ENCODE measurements at places on chromosomes 3 and 15. TPM values are rescaled to one million over a fixed set of nuclear protein-coding genes. Genes with fewer than 3 reads are reported as not detected.
A peak's percentile ranks its signal among the peaks of the same experiment; 100 is the strongest.

Gene ISG20
- total RNA-seq = 11.8 TPM

Gene CELF6
- 1.9 TPM for total RNA-seq

Gene GSK3B
- total RNA-seq = 13.5 TPM

Gene C3orf62
- 9.0 TPM for total RNA-seq

Gene HYKK
- 13.6 TPM for total RNA-seq

Gene KY
- total RNA-seq = not detected

Gene KIF15
- 0.82 TPM for total RNA-seq

Gene ACSBG1
- 3.5 TPM for total RNA-seq

Gene ROBO2
- total RNA-seq = not detected

Gene GATM
- total RNA-seq = 23.5 TPM

Gene ERICH6
- total RNA-seq = not detected

Gene MFSD1
- 103 TPM for total RNA-seq

Gene SLC12A1
- total RNA-seq = not detected

- H3K27me3 ChIP-seq = no peaks in the 10 kb centered on the region
- H3K4me3 ChIP-seq = no peak overlapping the region
- H3K27ac ChIP-seq = peak overlapping the region; percentile 58
- DNase-seq = peak; percentile 61
- H3K36me3 ChIP-seq = no peaks in the 10 kb centered on the region
- H3K4me1 ChIP-seq = peaks cover 11% of the 10 kb centered on the region
These were observed 5.5 kb downstream of the SMAD6 start for GRCh38 chr15:66707310-66708082.

DNA sequence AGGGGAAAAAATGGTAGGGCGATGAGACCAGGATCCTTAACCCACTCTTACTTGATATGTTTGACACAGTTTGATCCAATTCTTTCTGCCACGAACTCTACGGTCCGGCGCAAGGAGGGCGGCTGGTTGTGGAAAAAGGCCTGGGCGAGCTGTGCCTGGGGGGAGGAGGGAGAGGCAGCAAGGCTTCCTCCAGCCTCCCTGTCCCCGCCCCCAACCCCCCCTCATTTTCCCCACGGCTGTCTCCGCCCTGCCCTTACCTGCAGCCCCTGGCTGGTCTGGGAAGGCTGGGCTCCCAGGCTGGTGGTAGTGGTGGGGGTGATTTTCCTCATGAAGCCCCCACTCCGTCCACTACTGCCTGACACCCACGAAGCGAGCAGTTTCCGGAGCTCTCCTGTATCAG is 8.0 kb downstream of the CDAN1 start:
- H3K4me3 ChIP-seq = no peak overlapping the region
- no peaks in the 10 kb centered on the region for H3K36me3 ChIP-seq
- H3K27me3 ChIP-seq = no peaks in the 10 kb centered on the region
- DNase-seq = no peak
- H3K27ac ChIP-seq = no peak overlapping the region

DNA sequence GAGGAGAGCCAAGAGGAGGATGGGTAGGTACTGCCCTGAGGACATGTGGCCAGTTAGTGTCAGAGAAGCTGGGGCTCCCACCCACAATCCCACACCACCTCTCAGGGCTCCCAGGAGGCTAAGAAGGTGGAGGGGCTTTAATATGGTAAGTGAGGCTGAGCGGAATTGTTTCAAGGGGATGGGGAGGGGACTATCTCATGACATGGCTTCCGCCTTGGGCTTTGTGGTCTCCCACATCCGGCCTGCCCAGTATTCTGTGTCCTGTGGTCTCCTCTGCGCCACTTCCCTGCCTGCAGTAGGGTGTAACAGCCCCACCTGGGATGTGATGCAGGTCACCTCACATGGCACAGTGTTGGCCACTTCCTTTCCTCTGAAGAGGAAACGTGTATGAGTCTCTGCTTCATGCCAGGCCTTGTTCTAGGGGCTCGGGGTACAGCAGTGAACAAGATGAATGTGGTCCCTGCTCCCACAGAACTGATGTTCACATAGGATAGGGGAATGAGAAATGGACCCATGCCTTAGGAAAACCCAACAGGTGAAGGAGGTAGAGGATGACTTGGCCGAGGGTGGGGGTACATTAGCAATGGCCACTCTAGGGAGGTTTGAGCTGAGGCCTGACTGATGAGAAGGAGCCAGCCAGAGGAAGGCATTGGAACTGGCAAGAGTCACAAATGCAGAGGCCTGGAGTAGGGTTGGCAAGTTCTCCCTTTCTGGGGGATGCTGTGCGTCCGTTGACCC is 3.2 kb downstream of the NEIL1 start:
- no peaks in the 10 kb centered on the region for H3K36me3 ChIP-seq
- H3K27ac ChIP-seq = no peak overlapping the region
- H3K4me3 ChIP-seq = no peak overlapping the region
- H3K27me3 ChIP-seq = no peaks in the 10 kb centered on the region
- H3K4me1 ChIP-seq = peaks cover 6% of the 10 kb centered on the region
- DNase-seq = no peak

- no peaks in the 10 kb centered on the region for H3K27me3 ChIP-seq
- no peaks in the 10 kb centered on the region for H3K36me3 ChIP-seq
- H3K27ac ChIP-seq = no peak overlapping the region
- H3K4me1 ChIP-seq = no peaks in the 10 kb centered on the region
These were observed 3.7 kb downstream of the TMEM42 start for GRCh38 chr3:44865272-44866035.

DNA sequence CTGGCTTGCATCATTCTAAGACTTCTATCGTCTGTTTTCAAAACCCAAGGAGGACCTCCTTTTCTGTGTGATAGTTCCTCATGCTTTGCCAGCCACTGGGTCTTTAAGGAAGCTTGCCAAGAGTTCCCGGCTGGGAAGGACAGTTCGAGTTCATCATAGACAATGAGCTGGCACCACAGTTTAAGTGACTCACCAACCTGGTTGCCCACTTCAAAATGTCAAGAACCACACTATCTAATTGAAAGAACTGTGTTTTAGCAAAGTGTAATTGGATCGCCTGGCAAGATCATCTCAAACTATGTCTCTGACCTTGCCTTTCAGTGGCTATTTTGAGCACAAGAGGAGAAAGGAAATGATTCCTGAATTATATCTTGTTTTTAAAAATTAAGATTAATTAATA is 27.9 kb downstream of the SOX2 start:
- H3K27me3 ChIP-seq = no peaks in the 10 kb centered on the region
- H3K36me3 ChIP-seq = no peaks in the 10 kb centered on the region
- no peaks in the 10 kb centered on the region for H3K4me1 ChIP-seq
- H3K4me3 ChIP-seq = no peak overlapping the region
- DNase-seq = no peak

DNA sequence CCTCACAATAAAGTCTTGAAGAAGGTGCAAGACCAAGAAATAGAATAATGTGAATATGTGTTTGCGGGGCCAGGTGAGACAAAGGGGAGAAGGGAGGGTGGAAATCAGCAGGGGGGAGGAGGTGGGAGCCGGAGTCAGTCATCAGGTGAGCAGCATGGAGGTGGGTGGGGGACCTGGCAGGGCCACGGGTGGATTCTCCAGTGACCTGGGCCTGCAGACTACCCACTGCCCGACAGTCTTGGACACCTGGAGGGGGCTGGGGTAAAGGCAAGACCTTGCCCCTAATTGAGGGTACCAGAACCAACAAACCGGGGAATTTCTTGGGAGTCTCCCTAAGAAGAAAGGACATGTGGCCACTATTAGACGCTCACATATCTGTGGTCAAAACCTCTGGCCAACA is 95.8 kb downstream of the CHSY1 start:
- no peaks in the 10 kb centered on the region for H3K27me3 ChIP-seq
- no peak overlapping the region for H3K27ac ChIP-seq
- no peak for DNase-seq

GRCh38 chr3:123066599-123066895 is 278 bp upstream of the PDIA5 start:
- no peaks in the 10 kb centered on the region for H3K36me3 ChIP-seq
- H3K27ac ChIP-seq = peak overlapping the region; percentile 60
- DNase-seq = no peak
- no peaks in the 10 kb centered on the region for H3K27me3 ChIP-seq
- H3K4me1 ChIP-seq = no peaks in the 10 kb centered on the region

- H3K4me1 ChIP-seq = no peaks in the 10 kb centered on the region
- no peak overlapping the region for H3K4me3 ChIP-seq
- H3K36me3 ChIP-seq = no peaks in the 10 kb centered on the region
- H3K27ac ChIP-seq = no peak overlapping the region
- H3K27me3 ChIP-seq = no peaks in the 10 kb centered on the region
These were observed 60.1 kb downstream of the MGLL start for GRCh38 chr3:127762077-127762786.

GRCh38 chr3:191357909-191358308 is 27.6 kb upstream of the UTS2B start:
- no peak overlapping the region for H3K27ac ChIP-seq
- no peaks in the 10 kb centered on the region for H3K4me1 ChIP-seq
- no peaks in the 10 kb centered on the region for H3K27me3 ChIP-seq
- no peak overlapping the region for H3K4me3 ChIP-seq
- DNase-seq = no peak

- H3K27ac ChIP-seq = no peak overlapping the region
- no peak overlapping the region for H3K4me3 ChIP-seq
- no peaks in the 10 kb centered on the region for H3K36me3 ChIP-seq
- DNase-seq = no peak
These were observed 231.4 kb downstream of the LRRN1 start for GRCh38 chr3:4030624-4031023.

GRCh38 chr3:157844800-157845565 is 261.2 kb downstream of the SHOX2 start:
- no peak overlapping the region for H3K27ac ChIP-seq
- no peaks in the 10 kb centered on the region for H3K4me1 ChIP-seq
- no peak for DNase-seq
- no peaks in the 10 kb centered on the region for H3K27me3 ChIP-seq

GRCh38 chr3:96347289-96347688 is 467.1 kb upstream of the EPHA6 start:
- no peaks in the 10 kb centered on the region for H3K36me3 ChIP-seq
- H3K4me1 ChIP-seq = no peaks in the 10 kb centered on the region
- no peaks in the 10 kb centered on the region for H3K27me3 ChIP-seq
- no peak overlapping the region for H3K27ac ChIP-seq

DNA sequence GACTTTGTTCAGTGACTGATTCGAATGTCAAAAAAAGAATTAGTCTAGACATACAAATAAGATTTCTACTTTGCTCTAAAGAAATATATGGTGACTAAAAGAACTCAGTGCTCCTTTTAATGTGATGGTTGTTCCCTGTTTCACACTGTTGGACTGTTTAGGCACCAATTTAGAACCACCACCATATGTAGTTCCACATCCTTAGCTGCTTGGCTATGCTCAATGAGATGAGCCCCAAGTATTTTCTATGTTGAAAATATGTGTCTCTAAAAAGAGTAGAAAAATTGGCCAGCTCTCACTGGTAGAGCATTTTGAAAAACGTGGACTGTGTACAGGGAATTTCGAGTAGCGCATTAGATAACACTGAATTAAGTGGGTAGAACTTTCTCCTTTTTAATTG is 167.3 kb downstream of the GOLIM4 start:
- no peak for DNase-seq
- H3K4me3 ChIP-seq = no peak overlapping the region
- H3K27me3 ChIP-seq = no peaks in the 10 kb centered on the region
- no peaks in the 10 kb centered on the region for H3K4me1 ChIP-seq

DNA sequence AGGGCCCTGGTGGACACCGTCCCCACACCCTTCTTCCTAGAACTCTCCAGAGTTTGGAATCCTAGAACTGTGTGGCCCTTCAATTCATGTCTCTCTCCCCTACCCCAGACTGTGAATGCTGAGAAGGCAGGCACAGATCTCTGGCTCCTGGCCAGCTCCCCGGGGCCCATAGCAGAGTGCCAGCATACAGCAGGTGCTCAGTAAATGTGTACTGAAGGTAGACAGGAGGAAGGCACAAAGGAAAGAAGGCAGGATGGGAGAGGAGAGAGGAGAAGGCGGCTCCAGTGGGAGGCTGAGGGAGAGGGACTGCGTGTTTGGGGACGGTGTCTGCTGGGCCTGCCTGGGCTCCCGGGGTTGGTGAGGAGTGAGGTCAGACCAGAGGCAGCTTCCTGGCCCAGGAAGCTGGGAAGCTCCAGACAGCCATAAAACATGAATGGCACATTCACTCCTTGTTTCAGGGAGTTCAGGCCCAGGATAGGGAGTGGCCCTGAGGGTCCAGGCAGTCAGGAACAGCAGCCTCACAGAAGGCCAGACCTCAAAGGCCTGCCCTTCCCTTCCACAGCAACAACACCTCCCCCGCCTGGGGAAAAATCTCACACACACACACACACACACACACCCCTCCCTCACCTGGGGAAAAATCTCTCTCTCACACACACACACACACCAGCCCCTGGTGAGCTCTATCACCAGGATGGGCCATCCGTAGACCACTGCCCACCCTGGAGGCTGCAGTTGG is 137.1 kb upstream of the PRR20G start:
- no peak overlapping the region for H3K4me3 ChIP-seq
- peaks cover 3% of the 10 kb centered on the region for H3K27me3 ChIP-seq
- no peaks in the 10 kb centered on the region for H3K36me3 ChIP-seq
- H3K27ac ChIP-seq = no peak overlapping the region

- H3K27ac ChIP-seq = peak overlapping the region; percentile 99
- H3K4me3 ChIP-seq = peak overlapping the region; percentile 83
- H3K36me3 ChIP-seq = no peaks in the 10 kb centered on the region
- no peak for DNase-seq
These were observed 2.5 kb downstream of the FEM1B start for GRCh38 chr15:68279779-68280753.

DNA sequence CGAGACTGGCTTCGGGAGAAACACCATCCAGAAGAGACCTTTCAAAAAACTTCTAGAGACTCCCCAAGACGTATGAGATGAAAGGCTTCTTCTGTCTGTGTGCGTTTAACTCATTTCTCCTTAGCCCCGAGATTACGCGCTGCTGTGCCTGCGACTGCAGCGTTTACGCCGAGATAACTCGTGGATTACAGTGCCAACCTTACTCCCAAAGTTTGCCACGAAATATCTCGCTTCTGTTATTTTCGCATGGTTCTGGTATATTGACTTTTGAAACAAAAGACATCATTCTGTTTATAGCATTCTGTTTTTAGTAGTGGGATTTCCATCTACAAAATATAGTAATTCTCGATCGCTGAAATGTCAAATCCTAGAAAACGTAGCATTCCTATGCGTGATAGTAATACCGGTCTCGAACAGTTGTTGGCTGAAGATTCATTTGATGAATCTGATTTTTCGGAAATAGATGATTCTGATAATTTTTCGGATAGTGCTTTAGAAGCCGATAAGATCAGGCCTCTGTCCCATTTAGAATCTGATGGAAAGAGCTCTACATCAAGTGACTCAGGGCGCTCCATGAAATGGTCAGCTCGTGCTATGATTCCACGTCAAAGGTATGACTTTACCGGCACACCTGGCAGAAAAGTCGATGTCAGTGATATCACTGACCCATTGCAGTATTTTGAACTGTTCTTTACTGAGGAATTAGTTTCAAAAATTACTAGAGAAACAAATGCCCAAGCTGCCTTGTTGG is 467 bp downstream of the PGBD4 start:
- peak overlapping the region; percentile 93 for H3K4me3 ChIP-seq
- H3K27ac ChIP-seq = peak overlapping the region; percentile 85
- H3K36me3 ChIP-seq = no peaks in the 10 kb centered on the region
- H3K4me1 ChIP-seq = no peaks in the 10 kb centered on the region
- H3K27me3 ChIP-seq = no peaks in the 10 kb centered on the region

GRCh38 chr3:96183871-96184270 is 630.5 kb upstream of the EPHA6 start:
- no peak for DNase-seq
- no peak overlapping the region for H3K4me3 ChIP-seq
- H3K27me3 ChIP-seq = no peaks in the 10 kb centered on the region
- no peaks in the 10 kb centered on the region for H3K36me3 ChIP-seq
- no peak overlapping the region for H3K27ac ChIP-seq
